RPMI8226 (cell line): ENCODE measurements at places on chromosomes 13 and 19.

- DNase-seq, result no peak
Observed at GRCh38 chr13:104253063-104253680, 1187.0 kb upstream of the SLC10A2 start.

- DNase-seq, result no peak
Observed at GRCh38 chr13:109858319-109858718, 71.9 kb upstream of the IRS2 start.

- DNase-seq, result no peak
Observed at GRCh38 chr19:42115219-42115618, 17.0 kb downstream of the POU2F2 start.

- no peak for DNase-seq
Observed at GRCh38 chr13:110882972-110883371, 31.9 kb downstream of the ANKRD10 start.

- DNase-seq, result no peak
Observed at GRCh38 chr13:114074671-114075315, 57.6 kb downstream of the RASA3 start.

DNA sequence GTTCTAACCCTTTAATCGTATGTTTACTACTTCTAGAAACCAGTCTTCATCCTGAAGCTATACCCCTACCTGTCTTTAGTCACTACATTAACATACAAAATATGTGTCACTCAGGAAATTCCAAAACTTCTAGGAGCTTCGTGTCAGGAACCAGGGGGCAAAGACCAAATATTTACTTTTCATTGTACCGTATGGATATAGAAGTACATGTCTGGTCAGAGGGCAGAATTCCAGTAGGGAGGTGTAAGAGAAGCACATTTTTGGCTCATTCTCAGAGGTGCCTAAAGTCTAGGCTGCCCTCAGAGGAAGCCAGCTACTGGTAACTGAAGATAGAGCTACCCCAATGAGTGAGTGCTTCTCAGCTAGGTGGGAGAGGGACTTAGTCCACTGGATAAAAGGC, 320.7 kb downstream of the DIAPH3 start:
- DNase-seq, result no peak

- DNase-seq, result peak; percentile 93
Observed at GRCh38 chr19:18021121-18021755, 13.3 kb downstream of the ARRDC2 start.

GRCh38 chr19:42166316-42166715, 34.1 kb upstream of the POU2F2 start:
- no peak for DNase-seq

GRCh38 chr19:6326815-6327214, 6.6 kb downstream of the ACER1 start:
- DNase-seq, result no peak

DNA sequence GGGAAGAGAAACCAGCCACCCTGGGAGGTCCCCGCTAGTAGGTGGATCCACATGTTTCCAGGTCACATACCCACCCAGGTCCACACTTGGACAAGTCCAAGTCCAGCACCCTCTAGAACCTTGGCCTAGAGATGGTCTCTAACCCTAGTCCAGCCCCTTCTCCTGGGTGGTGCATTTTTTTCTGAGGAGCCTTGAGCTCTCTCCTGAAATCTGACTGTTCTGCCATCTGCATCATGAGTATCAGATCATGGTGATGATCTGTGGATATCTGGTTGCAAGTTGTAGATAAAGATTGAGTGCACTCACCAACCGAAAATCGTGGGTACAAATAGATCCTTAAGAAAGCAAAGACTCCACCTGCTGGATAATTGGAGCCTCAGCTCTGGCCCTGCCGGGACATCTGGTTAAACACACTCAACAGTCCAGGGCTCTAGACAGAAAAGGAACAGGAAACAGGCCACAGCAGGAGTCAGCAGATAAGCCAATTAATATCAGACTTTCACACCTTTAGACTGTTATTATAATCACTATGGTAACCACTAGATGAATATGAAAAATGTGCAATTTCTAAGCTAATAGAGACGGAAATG, 41.1 kb downstream of the GPR12 start:
- DNase-seq, result no peak

- DNase-seq, result no peak
Observed at GRCh38 chr19:2046046-2046907, 4.8 kb downstream of the MKNK2 start.

DNA sequence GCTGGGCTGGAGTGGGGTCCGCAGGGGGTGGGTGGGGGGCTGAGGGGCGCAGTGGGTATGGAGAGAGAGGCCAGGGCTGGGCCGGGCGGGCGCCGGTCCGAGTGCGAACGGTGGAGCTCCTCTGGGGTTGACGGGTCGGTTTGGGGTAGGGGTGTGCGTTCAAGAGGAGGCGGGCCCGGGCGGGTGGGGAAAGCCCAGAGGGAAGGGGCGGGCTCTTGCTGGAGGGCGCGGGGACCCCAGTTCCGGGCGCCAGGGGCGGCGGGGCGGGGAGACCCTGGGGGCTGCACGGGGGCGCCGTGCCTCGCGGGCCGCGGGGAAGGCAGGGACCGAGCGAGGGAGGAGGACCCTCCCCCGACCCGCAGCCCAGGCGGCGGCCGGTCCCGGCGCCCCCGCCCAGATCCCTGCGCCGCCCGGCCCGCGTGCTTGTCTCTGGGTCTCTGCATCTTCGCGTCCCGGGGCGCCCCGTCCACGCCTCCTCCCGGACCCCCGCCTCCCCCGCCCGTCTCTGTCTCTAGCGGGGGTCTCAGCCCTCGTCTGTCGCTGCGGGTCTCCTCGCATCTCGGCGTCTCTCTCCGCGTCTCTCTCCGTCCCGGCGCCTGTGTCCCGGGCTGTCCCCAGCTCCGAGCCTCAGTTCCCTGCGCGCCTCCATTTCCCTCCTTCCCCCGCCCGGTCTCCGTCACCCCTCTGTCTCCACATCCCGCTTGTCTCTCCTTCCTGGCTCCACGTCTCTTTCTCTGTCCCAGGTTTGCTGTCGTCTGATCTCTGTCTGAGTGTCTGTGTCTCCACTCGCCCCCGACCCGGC, 8.3 kb upstream of the SHISA7 start:
- no peak for DNase-seq

DNA sequence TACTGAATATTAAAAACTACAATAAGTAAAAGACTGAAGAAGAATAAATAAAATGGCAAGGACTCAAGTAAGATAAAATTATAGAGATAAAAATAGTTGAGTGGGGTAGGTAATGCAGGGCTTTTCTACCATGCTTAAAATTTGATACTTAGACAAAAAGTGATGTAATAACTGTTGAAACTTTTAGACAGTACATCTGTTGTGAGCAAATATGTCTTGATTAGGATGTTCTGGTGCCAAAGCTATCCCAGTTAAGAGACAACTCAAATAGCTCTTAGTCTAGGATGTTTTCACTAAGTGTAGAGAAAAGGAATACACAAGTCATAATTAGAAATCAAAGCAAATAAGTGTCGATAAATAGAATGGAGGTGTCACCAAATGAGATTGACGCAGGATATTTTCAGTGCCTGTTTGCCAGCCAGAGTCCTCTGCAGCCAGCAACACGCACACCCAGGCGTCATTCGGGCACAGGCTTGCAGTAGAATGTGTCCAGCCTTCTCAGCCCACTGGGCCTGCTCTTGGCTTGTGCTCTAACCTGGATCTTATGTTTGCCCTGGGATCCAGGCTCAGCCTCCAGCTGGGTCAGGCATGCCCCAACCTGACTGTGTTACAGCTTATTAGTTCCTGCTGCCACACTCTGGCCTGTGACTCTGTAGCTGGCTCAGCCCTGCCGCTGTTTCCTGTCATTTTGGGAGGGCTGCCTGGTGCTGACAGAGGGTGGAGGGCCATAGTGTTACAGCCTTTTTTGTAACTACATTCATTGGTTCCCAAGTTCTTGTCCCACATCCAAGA, 766.2 kb downstream of the PCDH17 start:
- no peak for DNase-seq

- DNase-seq, result no peak
Observed at GRCh38 chr19:1989513-1990229, 25.8 kb downstream of the BTBD2 start.

GRCh38 chr19:29683009-29683408, 17.7 kb downstream of the PLEKHF1 start:
- no peak for DNase-seq

GRCh38 chr13:33178209-33178840, 107.2 kb downstream of the STARD13 start:
- DNase-seq, result no peak

DNA sequence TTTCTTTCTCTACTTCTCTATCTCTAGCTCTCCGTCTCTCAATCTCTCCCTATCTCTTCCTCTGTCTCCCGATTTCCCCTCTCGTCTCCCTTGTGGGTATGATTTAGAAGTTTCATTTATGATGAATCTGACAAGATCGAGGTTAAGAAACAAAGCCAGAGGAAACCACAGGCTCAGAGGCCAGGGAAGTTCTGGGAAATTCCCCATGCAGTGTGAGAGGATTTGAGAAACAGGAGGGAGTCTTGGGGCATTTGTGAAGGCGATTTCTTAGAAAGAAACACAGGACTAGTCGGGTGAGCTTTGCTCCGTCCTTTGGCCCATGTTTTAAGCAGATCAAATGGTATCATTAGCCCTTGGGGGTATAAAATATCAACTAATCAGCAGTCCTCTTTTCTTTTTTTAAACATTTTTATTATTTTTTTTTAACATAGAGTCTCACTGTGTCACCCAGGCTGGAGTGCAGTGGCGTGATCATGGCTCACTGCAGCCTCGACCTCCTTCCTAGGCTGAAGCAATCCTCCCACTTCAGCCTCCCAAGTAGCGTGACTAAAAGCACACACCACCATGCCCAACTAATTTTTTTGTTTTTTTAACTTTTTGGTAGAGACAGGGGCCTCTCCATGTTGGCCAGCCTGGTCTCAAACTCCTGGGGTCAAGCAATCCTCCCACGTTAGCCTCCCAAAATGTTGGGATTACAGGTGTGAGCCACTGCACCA, 25.8 kb downstream of the TNFSF9 start:
- no peak for DNase-seq

- DNase-seq, result no peak
Observed at GRCh38 chr13:98998831-98999638, 21.2 kb upstream of the DOCK9 start.

GRCh38 chr19:51740356-51740755, 11.3 kb downstream of the FPR1 start:
- no peak for DNase-seq

GRCh38 chr13:43730642-43731041, 56.1 kb downstream of the ENOX1 start:
- DNase-seq, result no peak

DNA sequence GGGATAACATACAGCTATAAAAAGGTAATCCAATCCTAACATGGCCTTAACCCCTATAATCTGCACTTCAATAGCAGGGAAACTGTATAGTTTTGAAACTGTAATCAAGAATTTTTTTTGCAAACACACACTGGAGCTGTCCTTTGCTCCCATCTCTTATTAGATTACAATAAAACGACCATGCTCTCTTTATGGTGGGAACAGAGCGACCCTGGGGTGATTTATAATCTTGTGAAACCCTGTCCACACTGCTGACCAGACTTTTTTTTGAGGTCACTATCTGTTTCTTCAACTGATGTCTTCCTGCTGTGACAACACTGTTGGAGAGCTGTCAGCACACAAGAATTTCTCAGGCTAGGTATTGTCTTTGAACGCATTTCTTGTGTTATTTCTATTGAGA, 35.3 kb downstream of the DACH1 start:
- DNase-seq, result no peak

GRCh38 chr19:50501568-50502475, 9.2 kb downstream of the JOSD2 start:
- DNase-seq, result no peak

- no peak for DNase-seq
Observed at GRCh38 chr13:68023838-68024581, 793.9 kb upstream of the PCDH9 start.

GRCh38 chr19:40560092-40560507, 16.6 kb upstream of the SHKBP1 start:
- DNase-seq, result peak; percentile 11

- no peak for DNase-seq
Observed at GRCh38 chr19:10766671-10767201, 48.9 kb downstream of the DNM2 start.

GRCh38 chr13:21033856-21034602, 27.4 kb downstream of the LATS2 start:
- no peak for DNase-seq

GRCh38 chr19:12797141-12797587, 4.4 kb downstream of the PRDX2 start:
- no peak for DNase-seq

DNA sequence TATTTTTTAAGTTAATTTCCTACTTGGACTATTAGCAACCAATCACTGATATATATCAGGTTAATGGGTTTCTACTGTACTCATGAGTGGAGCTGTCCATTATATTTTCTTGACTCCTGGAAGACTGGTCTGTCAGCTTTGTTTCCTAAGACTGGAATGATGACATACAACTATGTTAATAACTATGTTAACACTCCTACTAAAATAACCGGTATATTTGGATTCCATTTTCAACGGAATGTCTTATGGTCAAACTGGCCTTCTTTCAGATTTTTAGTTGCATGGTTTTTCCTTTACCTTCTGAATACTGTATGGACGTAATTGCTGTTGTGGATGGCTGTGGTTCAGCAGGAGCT, 45.8 kb upstream of the GPI start:
- DNase-seq, result no peak
